ENCODE measurements at places on chromosomes 11 and 22.

- peak; percentile 2 for DNase-seq
Observed at GRCh38 chr11:60717956-60718355, 6.6 kb upstream of the MS4A18 start.

DNA sequence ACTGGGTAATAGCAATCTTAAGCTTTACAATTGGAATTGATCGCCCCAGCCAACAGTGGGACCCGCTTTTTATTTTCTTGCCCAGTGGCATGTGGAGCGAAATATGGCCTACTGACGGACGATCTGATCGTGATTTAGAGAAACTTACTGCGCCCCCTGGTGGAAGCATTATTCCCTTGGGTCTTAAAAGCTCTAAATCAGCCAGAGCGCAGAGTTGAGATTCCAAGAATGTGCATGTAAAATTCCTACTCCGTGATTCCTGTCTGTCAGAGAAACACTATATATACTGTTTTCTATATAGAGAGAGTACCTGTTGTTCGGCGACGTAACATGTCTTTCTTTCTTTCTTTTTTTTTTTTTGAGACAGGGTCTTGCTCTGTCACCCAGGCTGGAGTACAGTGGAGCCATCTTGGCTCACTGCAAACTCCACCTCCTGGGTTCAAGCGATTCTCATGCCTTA lies 3.7 kb upstream of the DPF2 start:
- peak; percentile 83 for DNase-seq

- peak; percentile 99 for DNase-seq
Observed at GRCh38 chr11:66592457-66593302, at the start of the genes CCDC87 and CCS. Gene CCDC87, minus strand, starts transcription at chr11:66593063. Its CDS starts 48 bp downstream, at chr11:66593015. Gene CCS, plus strand, starts transcription at chr11:66593185. Its CDS starts 77 bp downstream, at chr11:66593262.

DNA sequence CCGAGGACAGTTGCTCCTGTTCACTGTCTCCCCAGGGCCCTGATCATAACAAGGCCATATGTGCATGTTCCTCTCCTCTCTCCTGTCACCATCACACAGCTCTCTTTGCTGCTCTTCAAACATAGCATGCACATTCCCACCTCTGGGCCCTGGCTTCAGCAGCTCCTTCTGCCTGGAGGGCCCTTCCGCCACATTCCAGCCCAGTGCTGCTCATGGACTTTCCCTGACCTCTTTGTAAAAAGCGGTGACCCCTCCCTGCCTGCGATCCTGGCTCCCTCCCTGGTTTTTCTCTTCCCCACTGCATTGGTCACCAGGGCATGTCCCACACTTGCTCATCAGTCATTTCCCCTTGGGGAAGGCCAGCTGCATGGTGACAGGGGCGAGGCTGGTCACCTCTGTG lies 98.2 kb downstream of the MYO18B start:
- DNase-seq, result no peak

GRCh38 chr22:47237890-47238480 lies 475.5 kb downstream of the TBC1D22A start:
- DNase-seq, result no peak

DNA sequence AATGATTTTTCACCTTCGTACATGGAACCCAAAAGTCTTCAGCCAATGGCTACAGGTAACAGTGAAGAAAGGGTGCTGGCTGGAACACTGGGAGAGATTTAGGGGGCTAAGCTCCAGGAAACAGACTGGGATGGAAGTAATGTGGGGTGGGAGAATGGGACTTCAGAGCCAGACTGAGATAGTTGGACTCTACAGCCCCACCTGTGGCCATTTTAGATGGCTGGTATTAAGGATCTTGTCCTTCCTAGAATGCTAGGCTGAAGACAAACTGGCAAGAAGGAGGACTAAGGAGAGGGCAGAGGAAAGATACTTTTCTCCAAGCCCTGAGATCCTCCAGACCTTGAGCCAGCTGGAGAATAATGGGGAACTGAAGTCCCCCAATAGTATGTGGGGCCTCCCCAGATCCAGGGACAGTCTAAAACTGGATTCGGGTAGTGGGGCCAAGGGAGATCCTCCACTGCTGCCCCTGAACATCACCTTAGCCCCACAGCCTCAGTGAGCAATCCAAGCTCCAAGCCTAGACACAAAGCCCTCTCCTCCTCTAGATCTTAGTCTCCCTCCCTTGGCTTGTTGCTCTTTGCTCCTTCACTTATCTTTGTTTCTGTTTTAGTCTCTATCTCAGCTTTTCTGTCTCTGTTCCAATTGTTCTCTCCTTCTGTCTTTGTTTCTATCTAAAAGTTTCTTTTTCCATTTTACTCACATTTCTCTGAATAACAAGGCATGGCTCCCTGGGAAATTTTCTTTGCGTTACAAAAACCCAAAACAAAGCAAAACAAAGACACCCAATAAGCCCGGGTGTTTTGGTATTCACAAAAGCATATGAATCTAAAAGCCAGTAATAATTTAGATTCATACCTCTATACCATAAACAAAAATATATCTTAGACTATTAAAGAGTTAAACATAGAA lies 16.2 kb upstream of the RRAS2 start:
- DNase-seq, result no peak

DNA sequence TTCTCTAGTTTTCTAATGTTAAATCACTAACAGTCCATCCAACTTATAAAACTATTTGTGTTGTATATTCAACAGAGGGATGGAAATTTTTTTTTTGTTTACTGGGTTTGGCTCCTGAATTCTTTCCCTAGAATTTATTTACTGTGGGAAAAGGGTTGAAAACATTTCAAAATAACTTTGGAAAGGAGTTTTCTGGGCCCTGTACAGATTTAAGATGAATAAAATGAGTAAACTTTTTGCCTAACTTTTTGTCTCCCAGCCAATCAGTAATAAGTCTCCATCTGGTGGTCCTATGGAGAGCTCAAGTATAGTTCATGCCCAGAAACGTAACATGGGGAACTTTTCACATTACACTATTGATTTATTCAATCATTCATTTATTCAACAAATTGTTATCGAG lies 16.7 kb upstream of the PRSS23 start:
- no peak for DNase-seq

GRCh38 chr22:36806835-36807234 lies 10.0 kb downstream of the PVALB start:
- no peak for DNase-seq

DNA sequence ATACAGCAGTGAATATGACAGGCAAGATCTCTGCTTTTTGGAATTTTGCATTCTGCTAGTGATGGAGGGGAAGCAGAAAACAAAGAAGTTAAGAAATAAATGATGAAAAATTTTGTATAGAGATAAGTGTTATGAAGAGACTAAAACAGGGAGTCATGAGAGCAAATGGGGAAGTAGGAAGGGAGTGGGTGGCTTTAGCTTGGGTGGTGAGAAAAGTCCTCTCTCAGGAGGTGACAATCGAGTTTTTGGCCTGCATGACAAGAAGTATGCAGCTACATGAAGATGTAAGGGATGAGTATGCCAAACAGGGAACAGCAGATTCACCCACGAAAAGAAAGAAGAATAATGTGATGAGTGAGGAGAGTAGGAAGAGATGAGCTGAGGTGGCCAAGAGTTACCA lies 80.7 kb upstream of the MPPED2 start:
- no peak for DNase-seq

GRCh38 chr22:32327596-32328171 lies 30.0 kb upstream of the RFPL3 start:
- no peak for DNase-seq

GRCh38 chr11:75246006-75246670 lies 5.6 kb downstream of the TPBGL start:
- no peak for DNase-seq

GRCh38 chr11:132284048-132284447 lies 913.6 kb downstream of the NTM start:
- DNase-seq, result no peak

DNA sequence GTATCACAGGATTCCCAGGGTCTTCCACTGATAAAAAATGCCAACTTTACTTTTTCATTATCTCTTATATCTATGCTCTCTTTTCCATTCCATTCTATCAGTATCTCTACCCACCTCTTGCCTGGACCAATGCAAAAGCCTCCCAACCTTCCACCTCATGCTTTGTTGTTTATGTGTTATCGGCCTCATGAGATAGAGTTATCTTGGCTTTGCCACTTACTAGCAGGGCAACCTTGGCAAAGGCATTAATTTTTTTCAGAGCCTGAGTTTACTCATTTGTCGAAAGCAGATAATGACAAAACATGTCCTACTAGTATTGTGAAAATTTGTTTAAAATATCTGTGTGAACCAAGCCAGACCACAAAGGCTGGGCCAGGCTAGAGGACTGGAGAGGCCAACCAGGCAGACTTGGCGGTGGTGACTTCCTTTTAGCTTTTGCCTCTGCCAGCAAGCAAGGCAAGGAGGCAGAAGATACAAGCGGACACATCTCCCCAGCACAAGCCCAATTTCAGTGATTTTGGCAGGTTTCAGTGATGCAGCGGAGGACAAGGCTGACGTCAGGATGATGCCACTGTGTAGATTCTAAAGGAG lies 106.9 kb downstream of the ADAMTS15 start:
- DNase-seq, result no peak

- peak; percentile 33 for DNase-seq
Observed at GRCh38 chr22:24410110-24410856, 17.1 kb upstream of the ADORA2A start.
